ENCODE measurements at places on chromosomes 13 and 19. TPM values are rescaled to one million over a fixed set of nuclear protein-coding genes. Genes with fewer than 3 reads are reported as not detected.

GRCh38 chr13:48738311-48738710 lies 84.6 kb downstream of the CYSLTR2 start:
- DNase-seq: no peak

DNA sequence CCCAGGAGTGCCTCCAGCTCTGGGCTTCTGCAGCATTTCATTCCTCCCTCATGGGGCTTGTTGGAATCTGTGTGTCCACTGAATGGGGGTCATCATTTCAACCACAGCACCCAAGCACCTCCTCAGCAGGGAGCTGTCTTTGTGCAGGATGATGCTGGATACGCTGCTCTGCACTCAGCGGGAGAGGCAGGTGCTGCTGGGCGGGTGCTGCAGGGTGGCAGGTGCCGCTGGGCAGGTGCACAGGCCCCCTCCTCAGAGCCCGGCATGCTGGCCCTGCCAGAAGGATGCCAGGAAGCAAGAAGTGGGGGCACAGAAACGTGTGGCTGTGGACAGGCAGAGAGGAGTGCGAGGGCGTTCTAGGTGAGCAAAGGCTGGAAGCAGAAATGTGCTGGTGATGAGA lies 121.8 kb upstream of the VSTM2B start:
- no peak for DNase-seq

- DNase-seq: no peak
Observed at GRCh38 chr13:65411521-65411920, 1818.6 kb downstream of the PCDH9 start.

- no peak for DNase-seq
Observed at GRCh38 chr13:44474122-44474910, 100.7 kb downstream of the SERP2 start.

DNA sequence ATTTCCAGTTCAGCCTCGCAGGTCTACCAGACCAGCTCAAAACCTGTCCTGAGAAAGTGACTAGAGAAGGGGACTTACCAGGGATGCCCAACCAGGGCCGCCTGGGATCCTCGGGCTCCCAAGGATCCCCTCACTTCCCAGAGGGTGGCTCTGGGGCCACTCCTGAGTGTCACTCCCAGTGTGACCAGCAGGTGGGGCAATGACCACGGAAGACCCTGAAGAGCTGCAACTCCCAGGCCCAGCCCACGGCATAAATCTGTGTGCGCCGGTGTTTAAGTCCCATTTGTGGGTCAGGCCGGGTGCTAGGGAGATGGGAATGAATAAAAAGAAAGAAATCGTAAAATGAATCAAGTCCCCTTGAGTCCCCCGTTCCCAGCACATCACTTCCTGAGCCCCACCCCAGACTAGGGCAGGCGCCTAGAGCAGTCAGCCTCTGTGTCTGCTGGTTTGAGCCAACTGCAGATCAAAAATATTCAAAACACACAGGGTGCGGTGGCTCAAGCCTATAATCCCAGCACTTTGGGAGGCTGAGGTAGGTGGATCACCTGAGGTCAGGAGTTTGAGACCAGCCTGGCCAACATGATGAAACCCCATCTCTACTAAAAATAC lies 10.7 kb downstream of the PTGIR start:
- peak; percentile 97 for DNase-seq

GRCh38 chr13:67048084-67048820 lies 181.9 kb downstream of the PCDH9 start:
- no peak for DNase-seq

DNA sequence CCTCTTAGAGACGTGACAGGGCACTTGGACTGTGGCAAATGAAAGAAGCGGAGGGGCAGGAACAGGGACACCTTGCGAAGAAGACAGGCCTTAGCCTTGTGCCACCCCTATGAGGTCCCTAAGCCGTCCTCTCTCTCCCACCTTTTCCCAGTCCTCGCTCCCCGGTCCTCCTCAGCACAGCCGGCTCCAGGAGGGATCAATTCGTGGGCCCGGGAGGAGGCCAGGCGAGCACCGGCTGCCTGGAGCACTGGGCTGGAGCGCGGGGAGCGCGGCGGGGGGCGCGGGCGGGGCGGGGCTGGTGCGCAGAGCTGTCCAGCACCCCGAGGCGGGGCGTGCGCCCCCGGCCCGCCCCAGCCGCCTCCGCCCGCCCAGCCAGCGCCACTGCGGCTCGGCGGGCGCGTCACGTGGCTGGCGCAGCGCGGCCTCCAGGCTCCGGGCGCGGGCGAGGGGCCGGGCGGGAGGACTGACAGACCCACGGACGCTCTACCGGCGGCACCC lies at the start of gene LRP3:
LRP3 (plus strand) TSS at position 466 of the 498 bp plus-strand sequence. CDS start 456 bp downstream, outside the sequence.
- DNase-seq: no peak

DNA sequence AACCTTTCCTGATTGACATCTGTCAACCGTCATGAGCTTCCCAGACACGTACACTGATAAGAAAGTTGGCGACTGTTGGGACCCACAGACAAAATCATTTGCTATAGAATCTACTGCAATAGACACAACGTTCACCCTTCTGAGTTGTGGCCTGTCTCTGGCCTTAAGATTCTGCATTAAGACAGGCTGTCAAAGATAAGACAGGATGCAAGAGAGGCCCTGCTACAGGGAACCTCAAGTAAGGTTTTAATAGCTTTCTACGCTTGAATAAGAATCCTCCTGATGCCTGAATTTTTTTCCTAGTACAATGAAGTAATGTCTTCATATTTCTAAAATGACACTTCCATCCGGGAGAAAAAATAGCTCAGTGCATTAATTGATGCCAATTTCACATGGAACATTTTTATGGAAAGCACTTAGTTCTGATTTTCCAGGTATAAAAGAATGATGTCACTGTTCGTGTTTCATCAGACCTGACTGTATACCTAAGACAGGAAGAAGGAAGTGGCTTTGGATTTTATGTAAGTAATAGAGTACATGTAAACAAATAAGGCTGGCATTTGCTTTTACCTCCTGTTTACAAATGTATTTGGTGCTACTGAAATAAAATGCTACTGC lies 275.2 kb upstream of the GPC6 start:
- no peak for DNase-seq

GRCh38 chr19:1698636-1699035 lies 46.2 kb upstream of the TCF3 start:
- DNase-seq: no peak

- no peak for DNase-seq
Observed at GRCh38 chr13:89968470-89968869, 1379.0 kb upstream of the MIR17HG start.

DNA sequence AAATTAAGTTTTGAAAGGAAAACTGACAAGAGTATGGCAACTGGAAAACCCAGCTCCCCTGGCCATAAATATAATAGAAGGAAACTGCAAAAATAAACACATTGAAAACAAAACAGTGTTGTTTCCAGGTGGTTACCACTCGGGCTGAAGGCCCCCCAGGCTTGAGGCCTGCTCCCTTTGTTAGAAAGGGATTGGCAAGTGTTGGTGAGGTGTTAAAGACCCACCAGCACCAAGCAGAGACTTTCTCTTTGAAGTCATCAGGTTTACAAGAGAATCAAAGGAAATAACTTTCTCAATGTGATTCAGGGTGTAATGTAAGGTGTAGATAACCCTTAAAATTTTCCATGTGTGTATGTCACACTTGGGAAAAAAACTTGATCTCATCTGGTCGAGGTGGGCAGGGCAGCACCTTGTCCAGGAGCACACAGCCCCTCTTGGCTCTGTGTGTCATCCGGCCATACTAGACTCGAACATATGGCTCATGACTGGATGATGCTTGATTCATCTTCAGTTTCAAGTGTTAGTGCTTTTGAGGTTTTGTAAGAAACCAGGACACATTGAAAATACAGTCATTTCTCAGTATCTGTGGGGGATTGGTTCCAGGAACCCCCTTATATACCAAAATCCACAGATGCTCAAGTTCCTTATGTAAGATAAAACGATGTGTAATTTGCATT lies 7.8 kb downstream of the ACTN4 start:
- no peak for DNase-seq

- no peak for DNase-seq
Observed at GRCh38 chr13:98626298-98626935, 49.5 kb upstream of the STK24 start.

DNA sequence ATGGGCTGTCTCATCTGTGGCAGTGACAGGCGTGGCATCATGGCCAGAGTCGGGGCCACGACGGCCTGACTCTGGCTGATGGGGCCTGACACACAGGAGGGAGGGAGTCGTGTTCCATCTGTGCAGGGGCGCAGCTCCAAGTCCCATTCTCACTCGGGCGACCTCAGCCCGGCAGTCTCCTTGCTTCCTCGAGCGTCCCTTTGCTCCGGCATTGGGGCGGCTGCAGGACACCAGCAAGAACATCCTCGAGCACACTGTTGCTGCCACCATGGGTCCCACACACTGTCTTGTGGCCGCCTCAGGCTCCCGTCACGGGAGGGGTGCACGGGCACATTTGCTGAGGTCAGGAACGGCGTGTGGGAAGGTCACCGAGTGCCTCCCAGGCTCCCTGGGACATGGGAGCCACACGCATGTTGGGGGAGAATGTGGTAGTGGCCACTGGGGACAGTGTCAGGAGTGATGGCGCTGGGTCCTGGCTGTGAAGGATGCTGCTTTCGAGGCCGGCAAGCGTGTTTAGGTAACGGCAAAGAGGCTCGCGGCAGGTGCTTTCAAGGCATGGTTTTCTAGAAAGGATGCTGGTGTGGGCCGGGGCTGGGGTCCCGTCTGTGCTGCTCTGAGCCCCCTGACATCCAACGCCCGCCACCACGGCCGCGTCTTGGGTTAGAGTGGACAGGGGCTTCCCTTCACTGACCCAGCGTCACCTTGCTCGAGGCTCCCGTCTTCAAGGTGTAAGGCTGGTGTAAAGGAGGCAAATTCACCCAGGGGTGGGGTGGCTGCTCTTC lies 3.4 kb downstream of the IZUMO4 start:
- no peak for DNase-seq

DNA sequence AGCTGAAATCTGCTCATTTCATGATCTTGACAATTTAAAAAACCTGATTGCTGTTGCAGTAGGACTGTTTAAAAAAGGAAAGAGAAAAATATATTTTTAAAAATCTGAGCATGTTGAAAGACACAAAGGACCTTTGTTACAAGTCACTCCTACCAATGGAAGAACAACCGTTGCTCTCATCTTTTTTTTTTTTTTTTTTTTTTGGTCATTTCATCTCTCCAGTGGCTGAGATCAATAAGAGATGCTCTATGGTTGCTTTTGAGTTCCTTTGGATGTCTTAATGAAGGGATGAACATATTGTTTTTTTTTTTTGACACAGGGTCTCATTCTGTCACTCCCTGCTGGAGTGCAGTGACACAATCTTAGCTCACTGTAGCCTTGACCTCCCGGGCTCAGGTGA lies 29.2 kb downstream of the LRCH1 start:
- no peak for DNase-seq

- DNase-seq: no peak
Observed at GRCh38 chr19:51798062-51798461, 3.1 kb downstream of the FPR3 start.

- DNase-seq: no peak
Observed at GRCh38 chr13:24675806-24676570, 4.2 kb upstream of the ATP12A start.

DNA sequence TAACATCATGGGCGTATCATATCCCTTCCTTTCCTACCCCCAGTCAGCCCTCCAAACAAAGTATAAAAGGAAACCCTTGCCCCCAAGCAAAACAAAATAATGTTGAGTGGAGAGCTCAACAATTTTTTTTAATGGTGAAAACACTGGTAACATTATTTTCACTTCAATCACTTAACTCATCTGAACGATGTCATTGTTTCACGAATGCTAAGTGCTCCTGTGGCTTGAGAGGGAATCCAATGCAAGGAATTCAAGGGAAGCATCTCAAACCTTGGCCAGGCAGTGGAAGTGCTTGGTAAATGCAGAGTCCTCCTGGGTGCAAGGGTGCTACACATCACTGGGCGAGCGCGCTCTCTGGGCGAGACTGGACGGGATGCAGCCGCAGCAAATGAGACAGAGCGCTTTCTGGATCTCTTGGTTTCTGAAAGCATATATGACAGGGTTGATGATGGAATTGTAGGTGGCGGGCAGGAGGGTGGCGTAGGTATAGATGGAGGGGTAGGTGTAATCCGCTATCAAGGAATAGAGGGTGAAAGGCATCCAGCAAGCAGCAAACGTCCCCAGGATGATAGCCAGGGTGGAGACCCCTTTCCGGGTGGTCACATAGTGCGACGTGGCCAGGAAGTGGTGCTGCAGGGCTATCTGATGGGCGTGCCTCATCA lies 2.0 kb downstream of the GPR12 start:
- DNase-seq: no peak

GRCh38 chr13:70579941-70580340 lies 471.7 kb upstream of the KLHL1 start:
- no peak for DNase-seq

The COPE gene
- 231 TPM for total RNA-seq

The CNN1 gene
- total RNA-seq: 2,877 TPM

The PLK5 gene
- total RNA-seq: not detected

The VSTM1 gene
- not detected for total RNA-seq

The CEACAM20 gene
- not detected for total RNA-seq

The PRSS57 gene
- total RNA-seq: not detected

The STARD13 gene
- 55.4 TPM for total RNA-seq

The POU2F2 gene
- total RNA-seq: 1.2 TPM
